ENCODE measurements at places on chromosomes 6 and 20.

GRCh38 chr6:137271245-137272183 is 52.3 kb upstream of the IFNGR1 start:
- no peak for DNase-seq

- no peak for DNase-seq
Measured at GRCh38 chr6:27251606-27252251, 4.2 kb downstream of the PRSS16 start.

DNA sequence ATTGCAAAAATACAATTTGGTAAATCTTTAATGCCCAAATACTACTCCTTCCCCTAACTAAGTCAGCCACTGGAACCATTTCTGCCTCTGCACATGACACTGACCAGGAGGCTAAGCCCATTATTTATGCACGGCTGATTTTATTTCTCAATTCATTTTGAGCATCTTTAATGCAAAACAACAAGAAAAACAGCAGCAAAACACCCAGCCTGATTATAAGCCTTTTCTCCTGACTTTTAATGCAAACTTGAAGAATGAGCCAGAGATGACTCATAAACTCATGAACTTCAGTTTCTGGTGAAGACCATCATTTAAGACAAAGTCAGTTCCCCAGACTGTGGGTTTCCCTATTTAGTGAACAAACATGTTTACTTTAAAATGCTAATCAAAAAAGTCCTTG is 51.6 kb downstream of the CYP24A1 start:
- no peak for DNase-seq

DNA sequence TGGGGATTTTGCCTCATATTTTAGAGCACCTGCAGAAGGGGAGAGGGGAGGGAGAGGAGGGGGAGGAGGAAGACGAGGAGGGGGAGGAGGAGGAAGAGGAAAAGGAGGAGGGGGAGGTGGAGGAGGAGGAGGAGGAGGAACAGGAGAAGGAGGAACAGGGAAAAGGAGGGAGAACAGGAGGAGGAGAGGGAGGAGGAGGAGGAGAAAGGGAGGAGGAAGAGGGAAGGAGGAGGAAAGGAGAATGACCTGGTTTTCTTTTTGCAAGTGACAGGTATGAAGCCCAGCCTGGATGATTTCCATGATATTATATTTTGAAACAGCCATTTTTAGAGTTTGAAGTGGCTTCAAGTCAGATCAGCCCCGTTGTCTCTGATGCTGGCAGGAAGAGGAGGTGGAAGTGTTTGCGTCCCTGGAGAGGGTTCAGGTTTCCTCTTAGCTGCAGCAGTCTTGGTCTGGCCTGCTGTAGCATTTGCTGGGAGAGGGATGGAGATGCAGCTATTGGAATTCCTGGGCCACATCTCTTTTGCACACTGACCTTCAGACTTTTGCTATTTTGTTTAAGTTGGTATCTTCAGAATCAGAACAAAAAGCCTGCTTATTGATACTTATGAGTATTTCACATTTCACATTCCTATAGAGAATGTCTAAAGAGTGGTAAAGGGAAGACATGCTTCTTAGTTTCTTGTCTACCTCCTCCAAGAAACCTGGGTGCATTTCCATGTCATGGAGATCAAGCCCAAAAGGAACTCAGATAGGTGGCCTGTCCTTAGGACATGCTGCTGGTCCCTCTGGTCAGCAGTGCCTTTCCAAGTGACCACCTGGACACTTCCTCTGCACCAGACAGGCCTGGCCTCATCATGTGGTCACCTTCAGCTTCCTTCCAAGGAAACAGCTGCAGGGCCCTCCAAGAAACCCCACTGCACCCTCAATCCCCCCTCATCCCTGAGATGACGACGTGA is 54.3 kb upstream of the IYD start:
- DNase-seq: no peak

GRCh38 chr6:53956068-53956711 is 155.1 kb upstream of the MLIP start:
- no peak for DNase-seq

GRCh38 chr6:162778603-162779002 is 50.8 kb downstream of the PACRG start:
- DNase-seq: no peak

GRCh38 chr6:47509937-47510336 is 32.3 kb downstream of the CD2AP start:
- no peak for DNase-seq

DNA sequence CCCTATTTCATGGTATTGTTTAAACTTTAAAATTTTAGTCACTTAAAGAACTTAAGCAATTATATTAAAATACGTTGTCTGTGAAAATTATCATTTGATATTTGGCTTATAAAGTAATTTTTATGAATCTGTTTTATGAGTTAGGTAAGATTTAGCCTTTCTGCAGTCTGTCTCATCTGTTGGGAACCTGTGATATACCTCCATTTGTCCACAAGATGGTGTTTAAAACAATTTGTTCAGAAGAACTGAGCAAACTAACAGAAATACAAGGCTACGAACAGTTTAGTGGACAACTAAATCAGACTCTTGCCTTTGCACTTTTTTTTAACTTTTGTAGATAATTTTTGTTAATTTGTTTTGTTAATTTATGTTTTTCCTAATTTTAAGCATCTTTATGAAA is 92.4 kb downstream of the COL9A1 start:
- no peak for DNase-seq

DNA sequence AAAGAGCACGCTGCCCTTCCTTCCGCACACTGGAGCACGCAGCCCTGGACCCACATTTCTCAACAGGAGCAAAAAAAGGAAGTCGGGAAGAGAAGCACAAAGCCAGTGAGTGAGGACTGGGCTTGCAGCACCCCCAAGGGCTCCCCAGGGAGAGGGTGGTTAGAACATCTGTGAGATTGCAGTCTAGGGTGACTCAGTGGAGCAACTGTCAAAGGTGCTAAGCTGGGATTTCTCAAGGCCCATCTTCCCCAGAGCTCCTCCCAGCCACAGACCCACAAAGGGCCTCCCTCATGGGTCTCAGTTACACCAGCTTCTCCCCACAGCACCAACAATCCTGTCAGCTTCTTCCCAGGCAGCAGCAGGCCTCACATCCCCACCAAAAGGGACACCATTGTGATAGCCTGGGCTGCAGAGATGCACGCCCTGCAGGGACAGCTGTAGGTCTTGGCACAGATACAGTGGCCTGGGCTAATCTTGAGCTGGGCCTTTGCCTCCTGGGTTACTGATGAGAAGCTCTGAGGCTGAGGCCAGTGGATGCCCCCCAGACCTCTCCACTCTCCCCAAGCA is 39.6 kb upstream of the CD93 start:
- no peak for DNase-seq

GRCh38 chr6:25617997-25618396 is 34.0 kb upstream of the SCGN start:
- no peak for DNase-seq

DNA sequence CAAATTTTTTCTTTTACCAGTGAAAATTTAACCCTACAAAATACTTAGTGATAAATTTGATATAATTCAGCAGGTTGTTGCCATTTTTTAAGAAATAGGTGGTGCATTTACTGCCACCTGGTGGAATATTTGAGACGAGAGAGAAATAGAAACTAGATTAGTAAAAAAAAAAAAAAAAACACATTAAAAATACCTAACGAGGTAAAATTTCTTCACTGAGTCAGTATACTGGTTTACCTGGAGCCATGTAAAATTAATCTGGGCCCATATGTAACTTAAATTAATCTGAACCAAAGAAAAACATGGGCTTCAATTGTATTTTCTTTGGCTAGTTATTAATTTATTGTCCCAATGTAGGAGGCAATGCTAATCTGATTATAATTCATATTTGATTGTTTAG is 520.8 kb downstream of the EPM2A start:
- no peak for DNase-seq

DNA sequence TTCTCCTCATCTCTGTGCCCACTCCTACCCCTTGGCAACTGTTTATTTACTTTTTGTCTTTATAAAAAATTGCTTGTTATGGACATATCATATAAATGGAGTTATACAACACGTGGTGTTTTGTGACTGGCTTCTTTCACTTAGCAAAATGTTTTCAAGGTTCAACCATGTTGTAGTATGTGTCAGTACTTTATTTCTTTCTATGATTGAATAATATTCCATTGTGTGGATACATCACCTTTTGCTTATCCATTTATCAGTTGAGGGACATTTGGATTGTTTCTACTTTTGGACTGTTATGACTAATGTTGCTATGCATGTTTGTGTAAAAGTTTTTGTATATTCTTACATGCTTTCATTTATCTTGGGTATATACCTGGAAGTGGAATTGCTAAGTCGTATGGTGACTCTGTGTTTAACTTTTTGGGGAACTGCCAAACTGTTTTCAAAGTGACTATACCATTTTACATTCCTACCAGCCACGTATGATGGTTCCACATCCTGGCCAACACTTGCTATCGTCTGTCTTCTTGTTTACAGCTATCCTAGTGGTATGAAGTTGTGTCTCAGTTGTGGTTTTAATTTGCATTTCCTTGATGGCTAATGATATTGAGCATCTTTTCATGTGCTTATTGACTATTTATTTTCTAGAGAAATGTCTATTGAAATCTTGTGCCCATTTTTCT is 84.4 kb downstream of the SLX4IP start:
- DNase-seq: no peak

DNA sequence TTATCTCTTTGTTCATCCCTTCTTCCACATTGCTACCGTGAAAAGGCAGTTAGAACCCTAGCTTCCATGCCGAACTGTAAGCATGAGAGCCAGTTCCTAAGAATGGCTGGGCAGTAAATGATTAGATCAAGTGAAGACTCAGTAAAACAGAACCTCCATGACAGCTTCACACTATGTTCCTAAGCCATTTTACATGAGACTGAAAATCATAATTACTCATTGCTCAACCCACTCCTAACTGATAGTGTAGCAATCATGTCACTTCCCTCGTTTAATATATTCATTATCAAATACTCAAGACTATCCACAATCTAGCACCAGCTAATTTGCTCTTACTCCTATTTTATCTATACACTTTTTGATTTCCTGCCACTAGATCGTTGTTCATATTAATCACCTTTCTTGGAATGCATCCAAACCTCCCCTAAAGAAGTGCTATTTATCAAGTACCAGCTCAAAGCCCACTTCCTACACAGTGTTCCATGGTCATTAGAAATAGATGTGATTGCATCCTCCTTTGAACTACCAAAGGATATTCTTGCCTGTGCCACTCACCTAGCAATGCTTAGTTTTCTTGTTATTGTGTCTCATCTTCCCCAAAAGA is 6.0 kb downstream of the TMEM30A start:
- no peak for DNase-seq

- DNase-seq: no peak
Measured at GRCh38 chr20:53981752-53982437, 88.5 kb downstream of the BCAS1 start.

- no peak for DNase-seq
Measured at GRCh38 chr6:36364669-36365479, 22.6 kb downstream of the ETV7 start.

DNA sequence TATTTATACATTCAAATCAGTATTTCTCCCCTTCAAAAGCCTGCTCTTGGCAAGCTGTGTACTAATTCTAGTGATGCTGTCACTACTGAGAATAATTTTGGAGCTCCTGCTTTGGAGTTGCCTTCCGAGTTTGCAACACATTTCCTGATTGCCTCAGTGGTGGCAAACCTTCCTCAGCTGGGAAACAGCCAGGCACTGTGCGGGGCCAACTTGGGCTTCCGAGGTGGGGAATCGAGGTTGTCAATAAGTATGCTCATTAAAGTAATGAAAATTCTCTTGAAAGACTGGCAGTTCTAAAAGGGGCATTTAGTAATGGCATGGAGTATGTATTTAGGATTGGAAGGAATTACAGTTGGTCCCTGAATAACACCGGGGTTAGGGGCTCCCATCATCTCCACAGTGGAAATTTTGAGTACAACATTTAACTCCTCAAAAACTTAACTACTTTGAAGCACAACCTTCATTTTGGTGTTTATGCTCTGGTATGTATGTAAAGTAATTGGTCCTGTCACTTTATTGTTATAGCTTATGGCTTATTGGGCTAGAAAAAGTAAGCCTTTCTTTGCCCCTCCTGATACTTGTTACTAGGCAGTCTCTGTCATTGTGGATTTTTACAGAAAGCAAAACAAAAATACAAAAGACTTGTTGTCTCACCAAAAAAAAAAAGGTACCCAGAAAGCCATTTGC is 2.7 kb downstream of the PAQR8 start:
- DNase-seq: no peak

- peak; percentile 23 for DNase-seq
Measured at GRCh38 chr6:33771146-33772081, 17.5 kb downstream of the LEMD2 start.

DNA sequence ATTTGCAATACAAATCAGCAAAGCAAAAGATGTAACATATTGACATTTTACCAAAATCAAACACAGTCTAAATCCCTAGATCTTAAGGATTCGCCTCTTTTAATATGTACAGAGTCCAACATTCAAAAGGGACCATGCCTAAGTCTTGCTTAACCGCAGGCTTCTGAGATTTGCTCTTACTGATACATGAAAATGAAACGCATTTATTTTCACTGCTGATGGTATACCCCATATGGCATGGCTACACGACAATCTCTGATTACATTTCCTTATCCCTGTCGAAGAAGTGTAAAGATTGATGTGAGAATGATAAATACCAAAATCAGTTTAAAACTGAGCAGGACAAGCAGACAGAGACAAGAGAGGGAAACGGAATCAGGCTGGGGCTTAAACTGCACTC is 75.4 kb downstream of the KIF16B start:
- no peak for DNase-seq

- no peak for DNase-seq
Measured at GRCh38 chr20:19828232-19828631, 70.2 kb downstream of the RIN2 start.

- DNase-seq: no peak
Measured at GRCh38 chr6:131317516-131317915, 182.2 kb downstream of the AKAP7 start.

Measured in stimulated activated CD8-positive, alpha-beta memory T cell treated with anti-CD3 and anti-CD28 coated beads, Interleukin-7, amount 100 ng/mL, for 1 hour (primary cell).